ENCODE measurements at places on chromosomes 7 and 10.
A peak's percentile ranks its signal among the peaks of the same experiment; 100 is the strongest.

DNA sequence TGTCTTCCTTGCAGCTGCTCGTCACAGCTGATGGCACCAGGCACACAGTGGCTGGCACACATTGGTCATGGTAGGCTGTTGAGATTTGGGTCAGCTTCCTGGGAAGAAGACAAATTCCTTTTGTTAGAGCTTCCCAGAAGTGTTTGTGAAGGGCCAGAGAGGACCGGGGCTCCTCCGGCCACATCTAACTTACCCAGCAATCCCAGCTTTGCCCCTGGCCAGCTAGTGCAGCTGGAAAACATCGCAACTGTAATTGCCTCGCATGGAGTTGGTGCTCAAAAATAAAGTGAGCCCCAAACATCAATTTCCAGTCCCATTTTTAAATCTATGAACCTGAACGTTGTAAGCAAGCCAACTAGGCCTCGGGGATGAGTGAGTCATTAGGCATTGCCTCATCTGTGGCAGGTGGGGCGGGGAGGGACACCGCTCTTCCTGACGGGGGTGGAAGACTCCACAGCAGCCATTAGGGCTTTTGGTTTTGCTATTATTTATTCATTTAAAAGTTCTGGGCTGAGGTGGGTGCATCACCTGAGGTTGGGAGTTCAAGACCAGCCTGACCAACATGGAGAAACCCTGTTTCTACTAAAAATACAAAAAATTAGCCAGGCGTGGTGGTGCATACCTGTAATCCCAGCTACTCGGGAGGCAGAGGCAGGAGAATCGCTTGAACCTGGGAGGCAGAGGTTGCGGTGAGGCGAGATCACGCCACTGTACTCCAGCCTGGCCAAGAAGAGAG is 12.4 kb downstream of the CPA5 start:
- no peak for DNase-seq

DNA sequence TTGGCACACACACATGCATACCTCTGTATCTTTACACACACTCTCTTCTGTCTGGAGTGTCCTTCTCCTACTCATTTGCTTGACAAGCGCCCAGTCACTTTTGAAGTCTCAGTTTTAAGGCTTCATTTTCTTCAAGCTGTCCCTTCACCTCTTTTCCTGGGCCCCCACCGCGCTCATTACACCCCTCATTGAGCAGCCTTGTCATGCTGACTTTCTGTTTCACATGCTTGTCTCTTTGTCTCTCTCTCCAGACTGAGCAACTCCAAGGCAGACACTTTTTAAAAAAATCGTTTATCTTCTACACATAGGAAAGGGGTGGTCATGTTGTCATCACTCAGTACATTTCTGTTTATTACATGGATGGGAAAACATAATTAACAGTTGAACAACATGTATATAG is 225.2 kb upstream of the FZD1 start:
- no peak for DNase-seq

- DNase-seq = no peak
Measured at GRCh38 chr10:120946497-120946896, 95.3 kb downstream of the WDR11 start.

GRCh38 chr7:70856901-70857630 is 274.9 kb upstream of the GALNT17 start:
- peak; percentile 68 for DNase-seq

- DNase-seq = no peak
Measured at GRCh38 chr7:150957133-150958020, 20.7 kb downstream of the KCNH2 start.
